Activated naive CD4-positive, alpha-beta T cell treated with anti-CD3 and anti-CD28 coated beads for 36 hours (primary cell): ENCODE measurements at places on chromosomes 16 and 17.
A peak's percentile ranks its signal among the peaks of the same experiment; 100 is the strongest.

DNA sequence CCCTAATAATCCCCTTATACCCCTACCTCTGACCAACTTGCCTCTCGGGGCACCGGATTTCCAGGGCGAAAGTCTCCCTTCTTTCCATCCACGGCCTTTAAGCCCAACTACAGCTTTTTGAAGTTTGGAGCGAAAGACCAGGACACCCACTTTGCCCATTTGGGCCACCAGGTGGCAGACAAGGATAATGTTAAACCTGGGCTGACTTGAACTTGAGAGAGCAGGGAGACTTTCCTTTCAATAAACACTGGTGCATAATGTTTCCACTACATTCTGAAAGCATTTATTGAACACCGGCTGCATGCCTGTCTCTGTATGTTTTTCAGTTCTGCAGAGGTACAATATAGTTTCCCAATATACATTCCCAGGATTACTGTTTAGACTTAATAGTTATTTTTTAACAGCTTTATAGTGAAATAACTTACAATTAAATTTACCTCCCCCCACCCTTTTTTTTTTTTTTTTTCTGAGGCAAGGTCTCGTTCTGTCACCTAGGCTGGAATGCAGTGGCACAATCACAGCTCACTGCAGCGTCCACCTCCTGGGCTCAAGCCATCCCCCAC lies 6.9 kb upstream of the CES3 start:
- peaks cover 27% of the 10 kb centered on the region for H3K27me3 ChIP-seq
- peak; percentile 90 for DNase-seq

GRCh38 chr17:80145076-80146075 lies 1.6 kb downstream of the EIF4A3 start:
- peak overlapping the region; percentile 79 for H3K27ac ChIP-seq
- H3K27me3 ChIP-seq, result no peaks in the 10 kb centered on the region
- peak; percentile 22 for DNase-seq
- H3K4me1 ChIP-seq, result peaks cover 38% of the 10 kb centered on the region
- peaks cover 24% of the 10 kb centered on the region for H3K36me3 ChIP-seq

DNA sequence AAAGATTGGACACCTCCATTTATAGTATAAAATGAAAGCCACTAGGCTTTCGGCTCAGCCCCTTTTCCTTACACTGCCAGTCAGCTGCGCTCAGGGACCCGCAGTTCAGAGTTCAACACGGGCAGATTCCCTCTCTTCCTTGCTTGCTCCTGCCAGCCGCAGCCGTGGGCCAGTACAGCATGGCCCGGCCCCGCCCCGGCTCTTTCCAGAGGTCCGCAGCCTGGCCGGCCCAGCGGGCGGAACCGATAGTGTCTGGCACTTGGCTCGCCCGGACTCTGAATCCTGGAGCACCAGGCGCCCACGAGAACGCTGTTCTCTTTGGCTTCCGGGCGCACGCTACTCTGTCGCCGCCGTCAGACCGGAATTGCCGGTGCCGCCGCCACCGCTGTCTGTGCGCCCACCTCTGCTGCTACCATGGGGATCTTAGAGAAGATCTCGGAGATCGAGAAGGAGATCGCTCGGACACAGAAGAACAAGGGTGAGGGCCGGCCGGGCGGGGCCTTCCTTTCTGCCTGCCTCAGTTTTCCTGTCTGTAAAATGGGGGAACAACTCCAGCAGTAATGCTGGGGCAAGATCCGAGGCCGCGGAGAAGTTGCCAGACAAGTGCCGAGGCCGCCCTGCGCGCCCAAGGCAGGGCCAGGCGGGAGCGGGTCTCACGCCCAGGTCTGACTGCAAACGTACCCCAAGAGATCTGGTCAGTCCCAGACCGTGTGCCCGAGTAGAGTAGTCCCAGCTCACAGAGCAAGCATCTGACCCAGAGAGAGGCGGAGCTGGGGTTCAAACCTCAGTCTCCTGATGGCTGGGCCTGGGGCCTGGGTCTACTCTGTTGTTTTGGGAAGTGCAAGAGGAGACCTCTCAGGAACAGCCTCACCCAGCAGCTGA lies at the start of gene DRG2:
DRG2 (plus strand) TSS at position 339 of the 882 bp plus-strand sequence; CDS start at position 415, 76 bp downstream.
- H3K4me1 ChIP-seq, result peaks cover 29% of the 10 kb centered on the region
- H3K4me3 ChIP-seq, result peak within 1 kb of the TSS; percentile 97
- peaks cover 4% of the 10 kb centered on the region for H3K36me3 ChIP-seq
- peak; percentile 92 for DNase-seq
- H3K27me3 ChIP-seq, result no peaks in the 10 kb centered on the region

DNA sequence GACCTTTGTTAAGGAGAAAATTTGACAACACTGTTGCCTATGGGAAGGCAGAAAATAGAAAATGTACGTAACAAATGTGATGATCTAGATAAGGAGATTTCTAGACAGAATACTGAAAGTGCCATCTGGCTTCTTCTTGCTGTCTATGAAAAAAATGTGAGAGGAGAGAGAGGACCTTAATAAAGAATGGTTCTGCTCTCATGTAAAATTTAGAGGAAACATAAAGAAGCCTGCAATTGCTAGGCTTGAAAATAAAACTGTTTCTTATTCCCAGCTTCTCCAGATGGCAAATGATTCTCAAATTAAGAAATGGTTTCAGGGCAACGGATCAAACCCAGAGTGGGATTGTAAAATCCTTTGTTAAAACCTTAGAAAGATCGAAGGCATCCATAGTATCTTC lies 128.5 kb downstream of the CDK5R1 start:
- no peaks in the 10 kb centered on the region for H3K4me1 ChIP-seq
- no peaks in the 10 kb centered on the region for H3K27me3 ChIP-seq
- DNase-seq, result no peak
- no peak overlapping the region for H3K4me3 ChIP-seq

DNA sequence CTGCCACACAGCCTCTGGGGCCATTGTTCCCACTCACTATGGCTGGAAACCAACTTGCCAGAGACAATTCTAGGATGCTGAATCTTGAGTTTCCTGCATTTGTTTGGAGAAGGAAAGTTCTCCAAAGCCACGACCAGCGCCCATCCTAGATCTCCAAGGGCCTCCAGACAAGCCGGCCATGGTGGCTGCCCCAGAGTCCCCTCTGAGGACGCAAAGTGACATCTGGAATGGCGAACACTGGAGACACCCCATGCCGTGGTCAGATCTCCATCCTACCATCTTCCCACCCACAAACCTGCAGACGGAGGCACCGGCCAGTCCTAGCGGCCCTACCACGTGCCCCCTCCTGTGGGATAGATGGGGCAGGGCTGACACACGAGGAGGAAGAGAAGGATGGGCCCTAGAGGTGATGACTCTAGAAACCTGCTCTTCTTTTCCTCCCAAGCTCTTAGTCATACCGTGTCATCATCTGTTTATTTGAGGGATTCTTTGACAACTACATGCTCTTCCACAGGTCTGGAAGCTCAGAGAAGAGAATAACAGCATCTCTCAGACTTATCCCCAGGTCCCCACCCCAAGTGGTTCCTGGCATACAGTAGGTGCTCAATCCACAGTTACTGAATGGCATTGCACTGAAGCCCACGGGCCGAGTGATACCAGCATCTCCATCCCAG lies 71.3 kb downstream of the MYH11 start:
- H3K36me3 ChIP-seq, result no peaks in the 10 kb centered on the region
- H3K27ac ChIP-seq, result no peak overlapping the region
- H3K4me1 ChIP-seq, result no peaks in the 10 kb centered on the region
- no peak overlapping the region for H3K4me3 ChIP-seq

GRCh38 chr16:70805787-70806186 lies 4.8 kb upstream of the VAC14 start:
- H3K4me3 ChIP-seq, result no peak overlapping the region
- no peak for DNase-seq
- peaks cover 4% of the 10 kb centered on the region for H3K27me3 ChIP-seq
- H3K27ac ChIP-seq, result no peak overlapping the region
- no peaks in the 10 kb centered on the region for H3K4me1 ChIP-seq

DNA sequence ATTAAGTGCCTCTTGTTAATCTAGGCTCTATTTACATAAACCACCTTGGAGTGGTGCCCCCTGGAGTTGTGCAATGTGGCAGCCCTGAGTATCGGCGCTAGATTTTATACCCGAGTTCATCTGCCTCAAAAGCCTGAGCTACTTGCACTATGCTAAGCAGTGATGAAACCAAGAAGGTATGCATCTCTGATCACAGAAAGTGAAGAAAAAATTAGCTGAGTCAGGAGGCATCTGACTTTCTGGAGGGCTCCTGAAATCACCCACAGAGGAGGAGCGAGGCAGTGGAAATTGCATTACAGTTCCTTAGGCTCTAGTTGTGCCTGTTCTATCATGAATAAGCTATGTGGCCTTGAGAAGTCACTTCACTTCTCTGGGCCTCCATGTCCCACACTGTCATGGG lies 80.3 kb upstream of the PSMD7 start:
- DNase-seq, result no peak
- no peak overlapping the region for H3K4me3 ChIP-seq
- peaks cover 8% of the 10 kb centered on the region for H3K27me3 ChIP-seq
- no peaks in the 10 kb centered on the region for H3K36me3 ChIP-seq
- H3K4me1 ChIP-seq, result no peaks in the 10 kb centered on the region
- no peak overlapping the region for H3K27ac ChIP-seq

- H3K36me3 ChIP-seq, result peaks cover 2% of the 10 kb centered on the region
- no peak overlapping the region for H3K4me3 ChIP-seq
- no peak for DNase-seq
These were observed 110.6 kb downstream of the PRKCA start for GRCh38 chr17:66412857-66413558.

DNA sequence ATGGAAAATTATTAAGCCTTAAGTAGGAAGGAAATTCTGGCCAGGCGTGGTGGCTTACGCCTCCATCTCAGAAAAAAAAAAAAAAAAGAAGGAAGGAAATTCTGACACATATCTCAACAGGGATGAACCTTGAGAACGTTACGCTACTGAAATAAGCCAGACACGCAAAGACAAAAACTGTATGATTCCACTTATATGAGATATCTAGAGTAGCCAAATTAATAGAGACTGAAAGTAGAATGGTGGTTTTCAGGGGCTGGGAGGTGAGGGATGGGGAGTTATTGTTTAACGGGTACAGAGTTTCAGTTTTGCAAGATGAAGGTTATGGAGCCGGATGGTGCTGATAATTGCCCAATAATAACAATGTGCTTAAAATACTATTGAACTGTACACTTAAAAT lies 16.2 kb upstream of the HNF1B start:
- H3K4me1 ChIP-seq, result peaks cover 18% of the 10 kb centered on the region
- H3K36me3 ChIP-seq, result no peaks in the 10 kb centered on the region
- no peak overlapping the region for H3K27ac ChIP-seq
- H3K27me3 ChIP-seq, result peaks cover 43% of the 10 kb centered on the region

DNA sequence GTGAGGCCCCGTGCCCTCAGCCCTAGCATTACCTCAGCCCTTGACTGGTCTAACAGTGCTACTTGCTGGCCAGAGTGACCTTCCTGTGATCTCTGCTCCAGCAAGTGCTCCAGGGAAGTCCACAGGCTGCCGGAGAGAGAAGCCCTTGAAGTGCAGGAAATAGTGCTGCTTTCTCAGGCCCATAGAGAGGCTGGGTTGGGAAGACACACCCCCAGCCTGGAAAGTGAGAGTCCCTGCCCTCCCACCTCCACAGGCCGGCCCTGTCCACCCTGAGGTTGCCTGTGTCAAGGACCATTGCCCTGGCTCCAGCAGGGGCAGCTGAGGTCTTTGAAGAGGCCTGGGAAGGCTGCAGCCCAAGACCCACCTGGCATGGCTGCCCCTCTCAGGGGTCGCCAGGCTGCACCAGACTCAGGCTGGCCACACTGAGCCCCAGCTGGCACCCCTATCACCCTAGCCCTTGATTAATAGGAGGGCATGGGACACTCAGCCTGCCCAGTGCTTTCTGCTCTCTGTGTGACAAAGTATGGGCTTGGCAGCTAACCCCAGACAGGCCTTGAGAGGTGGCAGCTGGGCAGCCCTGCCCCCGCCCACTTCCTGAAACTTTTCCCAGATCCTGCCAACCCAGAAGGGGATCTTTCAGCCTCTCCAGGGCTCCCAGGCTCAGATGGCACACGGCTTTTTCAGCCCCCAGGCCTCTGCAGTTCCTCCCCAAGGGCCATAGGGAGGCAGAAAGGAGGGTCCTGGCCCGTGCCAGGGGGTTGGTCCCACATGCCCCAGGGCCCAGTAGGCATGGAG lies 21.7 kb downstream of the ATP6V0D1 start:
- H3K27me3 ChIP-seq, result no peaks in the 10 kb centered on the region
- no peak overlapping the region for H3K27ac ChIP-seq
- no peaks in the 10 kb centered on the region for H3K36me3 ChIP-seq
- no peak for DNase-seq

DNA sequence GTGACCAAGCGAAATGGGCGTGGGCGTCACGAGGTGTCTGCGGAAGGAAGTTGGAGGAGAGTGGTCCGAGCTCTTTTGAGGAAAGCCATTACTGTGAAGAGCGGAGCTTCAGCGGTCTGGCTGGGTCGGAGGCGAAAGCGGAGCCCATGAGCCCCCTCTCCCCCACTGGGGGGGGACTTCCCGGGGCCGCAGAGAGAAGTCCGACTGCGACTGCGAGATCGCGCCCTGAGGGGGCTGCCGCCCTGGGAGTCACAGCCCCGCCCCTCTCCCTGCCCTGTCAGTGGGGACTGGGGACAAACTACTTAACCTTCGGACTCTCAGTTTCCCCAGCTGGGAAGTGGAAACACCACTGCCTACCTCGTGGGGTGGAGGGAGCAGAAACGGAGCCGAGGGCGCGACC lies 20.0 kb upstream of the ARL4D start:
- no peak overlapping the region for H3K27ac ChIP-seq
- no peaks in the 10 kb centered on the region for H3K27me3 ChIP-seq
- H3K4me3 ChIP-seq, result no peak overlapping the region
- no peak for DNase-seq
- no peaks in the 10 kb centered on the region for H3K4me1 ChIP-seq

GRCh38 chr16:26594666-26595065 lies 472.1 kb upstream of the C16orf82 start:
- no peak for DNase-seq
- no peak overlapping the region for H3K4me3 ChIP-seq
- no peaks in the 10 kb centered on the region for H3K36me3 ChIP-seq
- H3K27me3 ChIP-seq, result peaks cover 17% of the 10 kb centered on the region
- no peak overlapping the region for H3K27ac ChIP-seq

DNA sequence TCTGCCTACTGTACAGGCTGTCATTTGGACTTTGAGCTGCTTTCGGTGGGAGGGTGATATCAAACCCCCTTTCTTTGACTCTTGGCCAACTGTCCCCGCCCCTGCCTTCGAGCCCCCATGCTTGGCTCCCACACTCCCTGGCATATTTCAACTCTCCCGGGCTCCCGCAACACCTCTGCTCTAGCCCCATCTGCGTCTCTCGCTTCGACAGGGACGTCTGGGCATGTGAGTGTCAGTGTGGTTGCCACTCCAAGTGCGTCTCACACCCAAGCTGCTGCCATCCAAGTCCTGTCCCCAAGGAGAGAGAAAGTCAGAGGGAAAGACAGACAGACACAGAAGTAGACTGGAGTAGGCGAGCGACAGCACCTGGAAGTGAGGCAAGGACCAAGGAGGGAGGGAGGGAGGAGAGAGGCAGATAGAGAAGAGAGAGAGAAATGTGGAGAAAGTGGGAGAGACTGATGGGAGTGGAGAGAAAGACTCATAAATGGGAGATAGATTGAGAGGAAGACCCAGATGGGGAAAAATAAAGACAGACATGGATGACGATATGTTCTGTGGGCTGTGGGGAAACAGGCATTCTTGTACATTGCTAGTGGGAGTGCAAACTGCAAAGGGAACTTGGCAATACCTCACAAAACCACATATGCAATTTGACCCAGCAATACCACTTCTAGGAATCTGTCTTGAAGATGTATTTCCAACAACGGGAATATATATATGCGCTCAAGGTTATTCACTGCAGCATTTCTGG lies 11.8 kb downstream of the STARD3 start:
- DNase-seq, result no peak
- H3K27me3 ChIP-seq, result no peaks in the 10 kb centered on the region
- no peak overlapping the region for H3K4me3 ChIP-seq
- no peak overlapping the region for H3K27ac ChIP-seq

GRCh38 chr17:61427567-61427966 lies 24.7 kb upstream of the TBX4 start:
- no peaks in the 10 kb centered on the region for H3K36me3 ChIP-seq
- H3K27ac ChIP-seq, result no peak overlapping the region
- DNase-seq, result no peak
- H3K4me1 ChIP-seq, result no peaks in the 10 kb centered on the region
- no peak overlapping the region for H3K4me3 ChIP-seq
- H3K27me3 ChIP-seq, result peaks cover 14% of the 10 kb centered on the region
